Central memory CD8-positive, alpha-beta T cell (primary cell): ENCODE measurements at places on chromosomes 2 and 18.

GRCh38 chr2:105866216-105867185, 121.8 kb downstream of the NCK2 start:
- DNase-seq: no peak

DNA sequence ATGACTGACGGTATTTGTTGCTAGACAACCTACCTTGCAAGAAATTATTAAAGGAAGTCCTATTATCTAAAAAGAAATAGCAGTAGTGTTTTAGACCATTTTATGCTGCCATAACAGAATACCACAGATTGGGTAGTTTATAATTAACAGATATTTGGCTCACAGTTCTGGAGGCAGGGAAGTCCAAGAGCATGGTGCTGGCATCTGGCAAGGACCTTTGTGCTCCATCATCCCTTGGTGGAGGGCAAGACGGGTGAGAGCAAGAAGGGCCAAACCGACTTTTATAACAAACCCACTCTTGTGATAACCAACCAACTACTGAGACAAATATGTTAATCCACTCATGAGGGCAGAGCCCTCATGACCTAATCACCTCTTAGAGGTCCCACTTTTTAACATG, 91.2 kb downstream of the DYNC1I2 start:
- DNase-seq: no peak

GRCh38 chr18:55605733-55606338, 17.8 kb upstream of the TCF4 start:
- DNase-seq: no peak

DNA sequence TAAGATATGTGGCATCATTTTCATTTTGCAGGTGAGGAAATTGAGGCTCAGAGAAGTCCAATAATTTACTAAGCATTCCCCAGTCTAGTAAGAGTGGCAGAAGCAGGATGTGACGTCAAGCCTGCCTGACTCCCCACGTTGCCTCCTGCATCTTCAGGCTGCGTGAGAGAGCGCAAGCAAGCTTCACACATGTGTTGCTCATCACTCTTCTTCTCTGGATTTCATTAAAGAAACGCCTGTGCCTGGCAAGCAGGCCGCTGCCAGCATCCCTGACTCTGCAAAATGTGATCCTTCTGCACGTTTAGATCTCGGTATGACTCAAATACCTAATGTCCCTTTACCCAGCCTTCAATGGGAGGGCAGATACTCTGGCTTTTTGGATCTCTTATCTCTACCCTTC, 96.8 kb downstream of the PRKCE start:
- no peak for DNase-seq

DNA sequence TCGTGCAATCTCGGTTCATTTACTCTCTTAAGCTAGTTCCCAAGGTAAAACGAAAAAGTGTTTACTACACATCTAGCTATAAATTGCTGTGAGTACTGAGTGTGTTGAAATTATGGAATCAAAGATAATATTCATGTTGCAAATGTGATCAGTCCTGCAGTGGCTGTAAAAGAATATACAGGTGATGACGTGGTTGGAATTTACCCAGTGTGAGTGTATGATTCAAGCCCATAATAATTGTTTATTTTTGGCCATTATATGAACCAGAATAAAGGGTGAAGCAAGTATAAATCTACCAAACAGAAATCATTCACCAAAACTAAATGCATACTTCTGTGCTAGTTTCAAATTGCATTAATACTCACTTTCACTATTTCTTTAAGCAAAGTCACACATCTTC, 1363.6 kb upstream of the CHAC2 start:
- DNase-seq: no peak

- DNase-seq: no peak
Observed at GRCh38 chr2:12313445-12314126, 403.1 kb upstream of the TRIB2 start.

DNA sequence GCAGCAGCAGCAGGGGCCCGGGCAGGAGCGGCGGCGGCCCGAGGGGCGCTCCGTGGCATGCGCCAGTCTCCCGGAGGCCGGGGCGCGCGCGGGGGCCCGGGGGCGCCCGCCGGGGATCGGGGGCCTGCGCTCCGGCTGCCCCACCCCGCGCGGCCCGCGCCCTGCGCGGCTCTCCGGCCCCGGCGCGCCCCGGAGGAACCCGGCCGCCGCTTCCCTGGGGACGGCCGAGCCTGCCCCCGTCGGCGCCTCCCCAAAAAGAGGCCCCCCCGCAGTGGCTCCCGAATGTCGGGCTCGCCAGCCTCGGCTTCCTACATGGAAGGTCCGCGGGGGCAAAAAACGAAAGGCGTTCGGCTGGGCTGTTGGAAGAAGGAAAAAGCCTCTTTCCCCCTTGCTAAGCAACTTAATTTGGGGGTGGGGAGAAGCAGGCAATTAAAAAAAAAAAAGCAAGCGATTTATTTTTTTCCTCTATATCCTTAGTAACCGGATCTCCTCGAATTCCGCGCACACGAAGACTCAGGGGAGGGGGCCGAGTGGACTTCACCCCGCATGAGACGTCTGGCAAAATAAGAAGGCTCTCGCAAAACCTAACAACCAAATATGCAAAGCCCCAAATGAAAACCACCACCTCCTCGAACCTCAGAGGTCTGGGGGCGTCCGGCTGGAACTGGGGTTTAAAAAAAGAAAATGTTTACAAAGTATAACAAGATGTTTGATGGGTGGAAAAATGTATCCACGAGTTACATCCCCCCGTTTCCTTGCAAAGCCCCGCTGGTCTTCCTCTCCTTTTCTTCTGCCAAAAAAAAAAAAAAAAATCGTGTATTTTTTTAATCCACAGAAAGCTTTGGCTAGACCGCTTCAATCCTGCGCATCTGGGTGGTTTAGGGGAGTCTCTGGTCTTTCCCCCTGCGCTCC, at the start of gene SMAD7:
Gene SMAD7, minus strand, starts transcription at position 430 of the 912 bp plus-strand sequence. CDS start 541 bp downstream, outside the sequence.
- DNase-seq: no peak

- DNase-seq: no peak
Observed at GRCh38 chr2:67771380-67771779, 291.4 kb downstream of the C1D start.

- DNase-seq: no peak
Observed at GRCh38 chr2:239393388-239393940, 7.4 kb downstream of the HDAC4 start.

DNA sequence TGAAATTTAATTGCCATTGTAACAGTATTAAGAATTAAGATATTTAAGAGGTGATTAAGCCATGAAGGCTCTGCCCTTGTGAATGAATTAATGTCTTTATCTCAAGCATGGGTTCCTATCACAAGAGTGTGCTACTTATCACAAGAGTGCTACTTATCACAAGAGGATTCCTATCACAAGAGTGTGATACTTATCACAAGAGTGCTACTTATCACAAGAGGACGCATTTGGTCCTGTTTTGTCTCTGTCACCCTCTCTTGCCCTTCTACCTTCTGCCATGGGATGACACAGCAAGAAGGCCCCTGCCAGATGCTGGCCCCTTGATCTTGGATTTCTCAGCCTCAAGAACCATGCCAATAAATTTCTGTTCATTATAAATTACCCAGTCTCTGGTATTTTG, 13.2 kb upstream of the COL5A2 start:
- no peak for DNase-seq

DNA sequence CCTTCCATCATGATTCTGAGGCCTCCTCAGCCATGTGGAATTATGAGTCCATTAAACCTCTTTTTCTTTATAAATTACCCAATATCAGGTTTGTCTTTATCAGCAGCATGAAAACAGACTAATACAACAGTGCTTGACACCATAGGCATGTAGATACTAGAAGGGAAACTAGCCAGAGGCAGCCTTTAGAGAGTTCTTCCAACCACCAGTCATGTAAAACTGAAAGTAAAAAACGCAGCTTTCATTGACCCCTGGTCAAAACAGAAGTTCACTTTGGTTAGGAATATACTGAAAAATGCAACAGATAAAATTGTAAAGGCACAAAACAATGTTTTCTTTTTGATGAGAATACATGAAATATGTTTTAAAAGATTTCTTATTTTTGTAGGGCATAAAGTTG, 122.8 kb upstream of the L3MBTL4 start:
- DNase-seq: no peak

DNA sequence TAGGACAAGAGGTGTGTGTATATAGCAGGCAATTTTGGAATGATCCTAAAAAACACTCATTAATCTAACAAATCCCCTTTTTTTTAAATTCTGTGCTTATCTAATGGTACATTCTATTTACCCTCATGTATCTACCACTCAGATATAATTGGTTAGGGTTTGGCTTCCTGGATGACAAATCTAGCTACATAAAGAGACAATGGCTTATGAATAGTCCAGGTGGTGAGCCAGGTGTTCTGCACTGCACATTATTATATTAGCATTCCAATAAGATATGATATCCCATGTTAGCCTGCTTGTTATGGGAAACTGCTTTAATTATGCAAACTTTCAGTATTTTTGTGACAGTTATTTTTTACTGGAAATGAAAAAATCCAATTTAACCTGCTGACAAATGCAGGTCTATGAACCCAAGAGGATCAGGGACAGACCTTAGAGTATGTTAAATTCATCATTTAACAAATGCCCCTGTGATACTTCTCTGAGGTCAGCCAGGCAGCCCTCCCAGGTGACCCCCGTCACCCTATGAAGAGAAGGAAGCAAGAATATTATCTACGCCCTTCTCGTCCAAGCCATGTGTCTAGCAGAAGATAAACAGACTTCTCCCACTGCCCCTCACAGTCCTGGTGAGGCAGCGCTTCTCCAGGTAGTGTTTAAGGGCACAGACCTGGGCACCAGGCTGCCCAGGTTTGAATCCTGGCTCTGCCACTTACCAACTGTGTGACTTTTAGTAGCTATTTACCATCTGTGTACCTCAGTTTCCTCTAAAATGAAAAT, 83.0 kb downstream of the ADD2 start:
- no peak for DNase-seq

DNA sequence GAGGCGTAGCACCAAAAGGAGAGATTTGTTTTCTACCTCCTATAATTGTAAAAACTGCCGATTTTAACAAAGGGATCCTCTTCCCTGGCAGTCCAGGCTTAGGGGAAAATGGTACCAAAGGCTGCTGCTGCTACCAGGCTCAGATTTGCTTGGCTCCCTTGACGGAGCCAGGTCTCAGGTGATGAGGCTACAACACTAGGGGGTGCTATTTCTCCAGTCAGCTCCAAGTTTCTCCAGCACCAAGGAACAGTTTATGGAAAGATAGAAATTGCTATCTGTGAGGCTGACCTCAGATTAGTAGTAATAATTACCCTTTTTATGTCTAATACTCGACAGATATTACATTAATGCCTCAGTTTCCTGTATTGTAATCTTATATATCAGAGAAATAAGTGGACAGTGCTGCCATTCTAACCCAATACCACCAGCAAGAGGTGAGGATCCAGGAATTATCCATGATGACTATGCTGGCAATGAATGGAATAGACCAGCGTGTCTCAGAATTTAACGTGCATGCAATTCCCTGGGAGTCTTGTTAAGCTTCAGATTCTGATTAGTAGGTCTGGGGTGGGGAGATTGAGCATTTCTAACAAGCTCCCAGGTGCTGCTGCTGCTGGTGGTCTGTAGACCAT, 111.3 kb downstream of the ESCO1 start:
- no peak for DNase-seq

GRCh38 chr2:23601301-23601965, 216.5 kb downstream of the KLHL29 start:
- no peak for DNase-seq

GRCh38 chr2:207317378-207317984, 151.7 kb upstream of the KLF7 start:
- no peak for DNase-seq

DNA sequence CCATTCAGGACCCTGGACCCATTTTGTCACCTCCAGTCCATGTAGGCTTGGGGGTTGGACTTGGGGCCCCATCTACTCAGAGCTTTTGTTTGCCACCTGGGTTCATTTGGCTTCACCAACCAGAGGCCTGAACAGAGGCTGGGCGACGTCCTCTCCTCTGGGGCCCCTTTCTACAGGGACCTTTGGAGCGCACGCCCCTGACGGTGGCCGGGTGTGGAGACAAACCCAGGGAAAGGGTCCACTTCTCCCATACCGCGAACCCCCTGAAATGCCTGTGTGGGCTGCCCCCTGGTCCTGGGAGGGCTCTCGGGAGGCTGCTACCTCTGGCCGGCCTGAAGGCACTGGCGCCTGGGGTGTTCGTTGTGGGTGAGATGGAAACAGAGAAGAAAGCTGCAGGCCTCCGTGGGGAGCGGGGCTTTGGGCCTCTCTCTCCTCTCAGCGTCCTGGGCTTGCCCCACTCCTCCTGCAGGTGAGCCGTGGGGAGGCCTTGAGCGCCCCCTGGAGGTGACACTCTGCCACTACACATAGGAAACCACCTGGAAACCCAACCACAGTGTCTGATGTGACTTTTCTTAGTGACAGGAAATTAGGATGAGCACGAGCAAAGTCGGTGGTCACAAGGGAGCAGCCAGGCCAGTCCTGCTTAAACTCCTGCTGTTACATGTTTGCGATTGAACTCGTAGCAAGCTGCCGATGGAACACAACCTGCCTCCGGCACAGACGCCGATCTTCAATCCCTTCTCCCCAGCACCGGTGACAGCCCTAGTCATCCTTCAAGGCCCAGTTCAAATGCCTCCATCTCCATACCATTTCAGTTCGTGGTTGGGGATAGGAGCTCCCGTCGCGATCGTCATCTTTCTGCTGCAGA, 12.0 kb upstream of the NTSR2 start:
- peak; percentile 23 for DNase-seq

DNA sequence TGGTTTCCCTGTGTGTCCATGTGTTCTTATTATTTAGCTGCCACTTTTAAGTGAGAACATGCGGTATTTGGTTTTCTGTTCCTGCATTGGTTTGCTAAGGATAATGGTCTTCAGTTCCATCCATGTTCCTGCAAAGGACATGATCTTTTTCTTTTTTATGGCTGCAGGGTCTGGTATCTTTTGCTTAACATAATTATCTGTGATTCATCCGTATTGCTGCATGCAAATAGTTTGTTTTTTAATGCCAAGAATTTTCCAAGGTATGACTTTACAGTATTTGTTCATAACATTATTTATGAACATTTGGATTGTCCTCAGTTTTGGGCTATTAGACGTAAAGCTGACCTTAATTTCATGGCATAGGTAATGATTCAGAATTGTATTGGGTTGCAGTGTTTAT, 17.8 kb downstream of the GIGYF2 start:
- no peak for DNase-seq
